Stimulated activated CD8-positive, alpha-beta memory T cell treated with anti-CD3 and anti-CD28 coated beads, Interleukin-4, amount 100 ng/mL, for 4 hours (primary cell): ENCODE measurements at places on chromosomes 1 and 21.

GRCh38 chr1:67893126-67893495 lies 59.8 kb upstream of the GNG12 start:
- no peak for DNase-seq

- no peak for DNase-seq
Measured at GRCh38 chr1:95850763-95851162, 616.8 kb downstream of the RWDD3 start.

DNA sequence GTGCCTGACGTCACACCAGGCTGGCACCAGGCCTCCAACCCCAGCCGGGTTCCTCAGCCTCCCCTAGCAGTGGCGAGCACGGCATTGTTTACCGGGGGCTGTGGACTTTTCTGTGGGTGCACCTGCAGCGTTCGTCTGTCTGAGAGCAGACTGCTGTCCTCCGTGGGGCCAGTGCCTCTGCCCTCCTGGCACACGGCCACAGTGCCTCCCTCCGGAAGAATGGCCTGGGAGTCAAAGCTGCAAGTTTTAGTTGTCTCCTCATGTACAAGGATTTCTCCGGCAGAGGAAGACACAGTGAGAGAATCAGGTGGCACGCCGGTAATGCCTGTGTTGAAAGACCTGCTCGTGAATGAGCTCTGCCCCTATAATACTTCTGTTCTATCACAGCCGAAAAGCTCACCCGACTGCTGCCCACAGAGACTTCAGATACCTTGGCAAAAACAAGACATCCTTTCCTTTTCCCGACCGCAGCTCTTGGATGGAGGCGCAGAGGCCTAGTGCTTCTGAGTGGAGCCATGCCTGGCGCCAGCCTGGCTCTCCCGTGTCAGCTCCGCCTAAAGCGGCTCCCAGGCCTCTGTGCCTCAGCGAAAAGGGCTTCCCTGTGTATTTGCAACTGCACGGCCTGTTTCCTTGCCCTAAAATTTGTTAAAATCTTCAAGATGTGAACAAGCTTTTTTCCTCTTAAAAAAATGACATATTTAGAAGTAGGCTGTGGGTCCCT lies 71.4 kb downstream of the AGPAT3 start:
- DNase-seq = no peak

DNA sequence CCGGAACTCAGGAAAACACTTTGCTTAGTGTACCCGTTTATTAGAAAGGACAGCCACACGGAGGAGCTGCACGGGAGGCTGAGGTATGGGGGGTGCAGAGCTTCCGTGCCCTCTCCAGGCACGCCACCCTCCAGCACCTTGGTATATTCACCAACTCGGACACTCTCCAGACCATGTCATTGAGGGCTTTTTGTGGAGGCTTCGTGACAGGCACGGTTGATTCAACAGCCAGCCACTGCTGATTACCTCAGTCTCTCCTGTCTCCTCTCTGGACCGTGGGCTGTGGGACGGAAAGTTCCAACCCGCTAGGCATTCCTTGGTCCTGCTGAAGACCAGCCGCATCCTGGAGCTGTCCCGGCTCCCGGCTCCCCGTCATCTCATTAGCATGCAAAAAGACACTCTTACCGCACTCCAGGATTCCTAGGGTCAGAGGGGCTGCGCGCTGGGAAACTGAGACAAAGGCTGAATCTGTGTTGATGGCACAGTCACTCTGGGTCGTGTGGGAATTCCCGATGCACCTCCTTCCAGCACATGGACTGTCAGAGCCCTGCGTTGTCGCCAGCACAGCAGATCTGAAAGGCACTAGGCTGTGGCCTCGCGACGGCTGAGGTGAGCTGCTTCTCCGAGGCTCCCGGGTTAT lies 65.6 kb downstream of the PRKCZ start:
- no peak for DNase-seq

DNA sequence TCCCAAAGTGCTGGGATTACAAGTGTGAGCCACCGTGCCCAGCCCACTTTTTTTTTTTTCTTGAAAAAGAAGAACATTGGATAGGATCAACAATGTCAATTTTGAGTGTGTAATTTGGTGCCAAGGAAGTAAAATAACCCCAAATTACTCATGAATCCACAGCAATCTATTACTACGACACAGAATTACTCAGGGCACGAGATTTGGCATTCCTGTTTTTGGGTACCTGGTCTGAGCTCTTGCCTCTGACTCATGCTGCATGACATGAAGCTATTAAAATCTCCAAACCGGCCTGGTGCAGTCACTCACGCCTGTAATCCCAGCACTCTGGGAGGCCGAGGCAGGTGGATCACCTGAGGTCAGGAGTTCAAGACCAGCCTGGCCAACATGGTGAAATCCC lies 10.4 kb downstream of the RNF19B start:
- DNase-seq = no peak

DNA sequence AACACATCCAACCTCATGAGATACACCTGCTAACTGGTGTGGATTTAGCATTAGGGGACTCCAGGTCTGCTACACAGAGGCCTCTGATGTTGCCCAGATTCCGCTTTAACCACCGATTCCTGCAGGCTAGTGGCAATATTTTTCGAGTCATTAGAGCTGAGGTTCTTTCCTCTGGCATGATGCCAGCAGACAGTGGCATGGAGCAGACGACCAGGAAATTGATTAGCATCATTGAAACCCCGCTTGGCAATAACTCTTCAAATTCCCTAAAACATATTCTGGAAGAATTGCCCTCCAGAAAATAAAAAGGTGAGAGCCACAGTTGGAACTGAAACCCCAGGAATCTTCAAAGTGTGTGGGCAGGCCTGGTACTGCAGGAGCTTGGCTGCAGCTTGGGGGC lies 28.4 kb upstream of the ETV3 start:
- DNase-seq = no peak

DNA sequence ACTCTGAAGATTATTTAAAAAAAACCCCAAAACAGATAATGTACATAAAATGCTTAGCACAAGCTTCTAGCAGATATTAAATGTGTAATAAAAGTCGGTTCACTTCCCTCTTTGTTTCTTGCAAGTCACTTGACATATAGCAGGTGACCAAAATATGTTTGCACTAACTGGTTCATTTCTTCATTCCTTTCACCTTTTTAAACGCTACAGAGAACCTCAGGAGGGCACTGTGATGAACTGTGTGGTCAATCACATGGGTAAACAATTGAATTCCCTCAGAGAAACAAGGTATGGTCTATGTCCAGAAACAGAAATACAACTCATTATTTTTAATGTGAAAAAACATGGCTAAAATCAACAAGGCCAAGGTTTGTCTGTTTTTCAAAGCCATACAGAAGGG lies 51.3 kb upstream of the BCL10 start:
- no peak for DNase-seq
